ENCODE measurements at places on chromosomes 3 and 15.

DNA sequence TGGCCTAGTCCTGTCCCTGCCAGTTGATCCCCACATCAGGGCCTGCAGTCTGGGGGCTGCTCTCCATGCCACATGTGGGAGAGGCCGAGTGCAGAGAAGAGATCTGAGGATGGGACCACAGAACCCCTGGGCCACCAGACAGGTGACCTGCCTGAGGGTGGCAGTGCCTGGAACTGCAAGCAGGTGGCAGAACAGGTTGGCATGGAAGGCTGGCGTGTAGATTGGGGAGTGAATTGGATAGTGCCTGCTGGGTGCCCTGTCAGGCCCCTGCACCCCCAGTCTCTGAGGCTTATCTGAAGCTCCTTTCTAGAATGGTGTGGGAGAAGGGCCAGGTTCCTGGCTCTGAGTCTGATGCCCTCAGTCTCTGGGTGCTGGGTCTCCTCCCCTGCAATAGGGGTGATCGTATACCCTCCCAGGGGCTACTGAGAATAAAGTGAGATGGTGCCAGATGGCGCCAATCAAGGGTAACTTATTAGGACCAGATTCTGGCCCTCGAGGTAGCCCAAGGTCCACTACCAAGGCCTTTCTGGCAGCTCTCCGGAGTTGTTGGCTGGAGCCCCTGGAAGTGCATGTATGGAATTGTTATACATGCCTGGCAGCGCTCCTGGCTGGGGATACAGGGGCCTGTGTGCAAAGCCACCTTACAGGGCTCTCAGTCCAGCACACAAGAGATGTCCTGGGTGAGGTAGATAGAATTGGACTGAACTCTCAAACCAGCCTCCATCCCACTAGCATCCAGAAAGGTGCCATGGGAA is 15.7 kb downstream of the C3orf18 start:
- no peak for DNase-seq

DNA sequence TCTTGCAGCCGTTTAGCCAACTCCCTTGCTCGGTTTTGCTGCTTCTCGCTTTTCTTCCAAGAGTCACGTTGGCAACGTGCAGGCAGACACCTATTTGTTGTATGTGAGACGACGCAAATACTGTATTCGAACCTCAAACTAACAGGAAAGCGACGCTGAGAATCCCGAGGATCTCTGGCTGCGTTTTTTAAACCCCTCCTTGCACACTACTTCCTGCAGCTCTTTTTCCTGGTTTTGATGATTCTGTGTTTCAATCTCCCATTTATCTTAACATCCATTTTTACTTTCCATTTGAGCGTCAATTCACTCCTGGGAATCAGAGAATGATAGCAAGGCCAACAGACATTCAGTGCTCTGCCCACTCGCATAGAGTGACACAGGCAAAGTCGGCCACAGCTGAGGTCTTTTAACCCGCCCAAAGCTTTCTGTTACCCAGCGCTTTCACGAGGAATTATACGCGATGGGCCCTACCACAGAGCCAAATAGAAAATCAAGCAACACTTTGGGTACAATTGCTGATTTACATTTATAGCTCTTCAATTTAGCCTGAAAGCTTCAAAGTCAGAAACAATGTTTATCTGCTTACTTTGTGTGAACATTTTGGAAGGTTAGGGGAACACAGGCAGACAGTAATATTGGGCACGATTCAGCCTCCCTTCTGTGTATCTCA is 1.6 kb upstream of the ANXA2 start:
- DNase-seq = no peak

- no peak for DNase-seq
Measured at GRCh38 chr3:178778589-178778988, 242.4 kb downstream of the KCNMB2 start.

GRCh38 chr3:175746308-175746707 is 887.2 kb downstream of the NAALADL2 start:
- no peak for DNase-seq

DNA sequence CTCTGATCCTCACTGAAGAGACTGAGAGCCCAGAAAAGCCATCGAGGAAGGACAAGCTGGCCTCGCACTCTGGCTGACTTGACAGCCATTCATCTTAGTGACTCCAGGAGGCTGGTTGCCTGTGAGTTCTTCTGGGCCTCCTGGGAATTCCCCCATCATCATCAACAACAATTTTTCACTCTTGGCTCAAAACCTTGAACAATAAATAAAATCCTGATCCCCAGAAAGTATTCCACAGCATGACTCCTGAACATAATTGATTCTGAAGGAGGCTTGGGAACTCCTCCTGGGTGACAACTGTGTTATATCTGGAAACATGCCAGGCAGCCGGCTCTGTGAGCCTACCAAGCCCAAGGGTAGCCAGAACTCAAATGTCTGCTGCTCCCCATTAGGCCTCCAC is 188.6 kb downstream of the SHQ1 start:
- DNase-seq = no peak

GRCh38 chr3:48038971-48039481 is 22.8 kb upstream of the MAP4 start:
- no peak for DNase-seq

- no peak for DNase-seq
Measured at GRCh38 chr3:113255100-113255853, 43.9 kb downstream of the BOC start.
